ENCODE measurements at places on chromosomes 2 and 18. TPM values are rescaled to one million over a fixed set of nuclear protein-coding genes. Genes with fewer than 3 reads are reported as not detected.

Gene EGR4
- not detected for total RNA-seq

Gene MAPK4
- total RNA-seq, result not detected

Gene KRTCAP3
- 4.6 TPM for total RNA-seq

Gene IL36A
- total RNA-seq, result not detected

Gene CFC1
- not detected for total RNA-seq

Gene FEV
- not detected for total RNA-seq

Gene ELOA2
- not detected for total RNA-seq

Gene OXER1
- not detected for total RNA-seq

Gene OTOS
- not detected for total RNA-seq

Gene SDC1
- total RNA-seq, result 4.0 TPM

Gene GALNT14
- 0.40 TPM for total RNA-seq

Gene C18orf32
- 28.4 TPM for total RNA-seq

Gene TMEM163
- 1.3 TPM for total RNA-seq

Gene TNFAIP6
- not detected for total RNA-seq

Gene RAD51AP2
- total RNA-seq, result not detected

Gene DGKD
- 36.5 TPM for total RNA-seq

Gene NYAP2
- total RNA-seq, result not detected

Gene VIL1
- total RNA-seq, result not detected

Gene FOXI3
- total RNA-seq, result not detected

Gene CERKL
- not detected for total RNA-seq

Gene HTR2B
- total RNA-seq, result 0.55 TPM

Gene BMPR2
- 113 TPM for total RNA-seq

Gene IGFBP2
- total RNA-seq, result 229 TPM

Gene CLHC1
- 12.3 TPM for total RNA-seq

Gene SCG2
- total RNA-seq, result not detected

Gene YIPF4
- 40.1 TPM for total RNA-seq

Data from endothelial cell of umbilical vein (primary cell).